ENCODE measurements at places on chromosomes 16 and 17.

DNA sequence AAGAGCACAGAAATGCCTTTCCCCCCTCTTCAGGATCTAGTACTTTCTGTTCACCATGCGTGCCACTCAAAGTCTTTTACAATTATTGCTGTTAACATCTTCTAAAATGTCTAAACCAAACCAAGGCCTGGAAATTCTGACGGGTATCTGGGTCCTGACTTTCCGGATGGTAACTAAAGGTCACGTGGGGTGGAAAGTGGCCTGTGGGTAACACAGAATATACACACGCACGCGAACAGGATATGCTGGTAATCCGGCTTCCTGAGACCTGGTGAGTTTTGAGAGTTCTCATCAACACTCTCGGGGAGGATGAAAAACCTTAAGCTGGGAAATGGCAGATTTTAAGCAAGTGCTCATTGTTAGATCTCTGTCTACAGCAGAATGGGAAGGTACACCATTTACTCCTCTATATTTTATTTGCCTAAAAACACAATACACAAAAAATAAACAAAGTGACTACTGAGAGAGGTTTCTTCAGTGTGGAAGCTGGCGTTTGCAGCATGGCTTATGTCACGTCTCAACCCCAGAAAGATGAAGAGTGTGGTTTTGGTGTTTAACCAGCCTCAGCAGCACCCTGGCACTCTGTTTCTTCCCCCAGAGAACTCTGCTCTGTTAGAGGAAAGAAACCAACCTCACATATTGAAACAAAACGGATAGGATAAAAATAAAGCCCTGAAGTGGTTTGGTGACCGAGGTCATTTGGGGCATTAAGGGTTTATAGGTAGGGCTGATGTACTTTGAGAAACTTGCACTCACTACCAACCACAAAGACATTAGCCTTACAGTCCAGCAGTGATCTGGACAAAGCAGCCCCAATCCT lies 37.3 kb downstream of the SMG6 start:
- DNase-seq, result peak; percentile 71

DNA sequence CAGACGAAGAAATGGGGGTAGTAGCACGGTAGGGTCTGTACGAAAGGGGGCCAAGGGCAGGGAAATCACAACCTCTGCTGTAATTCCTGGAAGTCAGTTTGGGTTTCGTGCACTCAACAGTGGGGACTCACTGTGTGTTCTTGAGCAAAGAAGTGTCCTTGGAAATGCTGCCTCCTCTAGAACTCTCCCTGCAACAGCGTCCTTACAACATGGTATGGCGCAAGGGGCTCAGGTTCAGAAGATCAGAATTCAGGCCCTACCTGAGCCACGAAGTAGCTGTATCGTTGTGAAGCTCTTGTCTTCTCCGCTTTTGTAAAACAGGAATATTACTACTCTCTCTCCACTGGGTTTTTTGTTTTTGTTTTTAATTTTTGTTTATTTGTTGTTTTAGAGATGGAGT lies 106.2 kb upstream of the CLEC3A start:
- no peak for DNase-seq

GRCh38 chr16:4373909-4374742 lies 2.5 kb downstream of the VASN start:
- no peak for DNase-seq

GRCh38 chr17:2695243-2695960 lies 16.2 kb downstream of the CLUH start:
- DNase-seq, result no peak

DNA sequence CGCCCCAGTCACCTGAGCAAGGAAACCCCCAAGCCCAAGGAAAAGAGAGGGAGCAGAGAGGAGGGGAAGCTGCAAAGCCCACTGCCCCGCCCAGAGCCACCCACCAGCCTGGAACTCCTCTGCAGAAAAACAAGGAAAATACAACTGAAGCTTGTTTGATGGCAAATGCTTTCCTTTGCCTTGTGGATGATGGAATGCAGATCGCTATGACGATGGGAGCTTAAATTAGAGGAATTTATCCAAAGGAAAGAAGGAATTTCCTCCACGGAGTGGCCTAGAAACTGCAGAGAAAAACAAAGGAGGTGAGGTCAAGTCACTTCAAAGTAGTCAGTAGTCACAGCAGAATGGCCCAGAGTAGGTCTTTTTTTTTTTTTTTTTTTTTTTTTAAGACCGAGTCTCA lies 31.5 kb upstream of the ASGR2 start:
- DNase-seq, result no peak

GRCh38 chr16:62967611-62968010 lies 931.4 kb upstream of the CDH8 start:
- no peak for DNase-seq

DNA sequence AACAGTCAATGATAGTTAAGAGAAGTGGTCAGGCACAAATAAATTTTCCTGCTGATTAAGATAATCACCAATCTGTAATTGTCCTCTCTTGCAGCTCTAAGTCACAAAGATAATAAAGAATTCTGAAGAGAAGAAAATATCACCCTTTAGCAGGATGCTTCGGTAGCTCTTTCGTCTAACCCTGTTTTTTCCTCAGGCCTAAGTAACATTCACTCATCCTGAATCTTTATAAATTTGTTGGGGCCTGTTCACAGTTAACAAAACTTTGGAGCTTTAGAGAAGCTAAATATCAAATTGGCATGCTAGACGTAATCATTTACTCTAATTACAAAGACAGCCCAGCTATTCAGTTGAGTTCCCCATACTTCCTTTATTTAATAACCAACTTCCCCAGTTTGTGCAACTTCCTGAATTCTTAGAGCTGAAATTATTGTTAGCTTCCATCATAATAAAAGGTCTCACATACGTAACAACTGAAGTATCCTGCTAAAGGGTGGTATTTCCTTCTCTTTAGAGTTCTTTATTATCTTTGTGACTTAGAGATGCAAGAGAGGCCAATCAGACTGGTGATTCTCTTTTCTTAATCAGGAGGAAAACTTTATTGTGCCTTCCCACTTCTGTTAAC lies 118.6 kb downstream of the TANGO6 start:
- DNase-seq, result no peak

GRCh38 chr16:64964126-64964540 lies 157.7 kb downstream of the CDH11 start:
- DNase-seq, result no peak

GRCh38 chr16:81815429-81815766 lies 36.3 kb downstream of the PLCG2 start:
- DNase-seq, result no peak

DNA sequence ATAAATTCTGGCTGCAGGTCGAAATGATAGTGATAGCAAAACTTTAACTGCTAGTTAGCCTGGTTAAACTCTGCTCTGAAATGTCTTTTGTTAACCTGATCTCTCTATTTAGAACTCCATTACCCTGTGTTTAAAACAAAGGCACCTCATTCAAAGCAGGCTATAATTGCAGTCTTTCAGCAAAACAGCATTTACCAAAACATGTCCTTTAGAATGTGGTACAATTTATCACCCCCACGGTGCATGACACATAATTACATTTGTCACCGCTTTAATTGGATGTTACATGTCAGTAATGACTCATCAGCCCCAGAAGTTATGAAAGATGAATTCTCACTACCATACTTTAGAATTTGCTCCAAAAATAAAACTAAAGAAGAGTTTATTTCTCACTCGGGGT lies 295.4 kb downstream of the TOX3 start:
- no peak for DNase-seq

DNA sequence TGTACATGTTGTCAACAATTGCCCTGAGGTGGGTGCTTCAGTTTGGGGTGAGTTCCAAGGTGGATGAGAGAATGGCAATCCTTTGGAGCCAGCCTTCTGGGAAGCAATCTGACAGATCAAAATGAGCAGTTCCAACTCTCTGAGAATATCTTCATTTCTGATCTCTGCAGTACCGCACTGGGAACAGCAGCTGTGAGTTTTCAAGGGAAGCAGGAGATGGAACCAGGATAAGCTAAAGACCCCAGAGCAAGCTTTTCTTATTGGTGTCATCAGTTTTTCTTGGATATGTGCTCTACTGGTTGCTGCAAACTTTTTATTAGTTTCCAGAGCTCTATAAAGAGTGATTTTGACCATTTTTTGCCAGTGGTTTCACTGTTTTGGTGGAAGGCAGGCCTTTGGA lies 94.7 kb downstream of the KCNJ12 start:
- DNase-seq, result no peak

GRCh38 chr17:12672947-12673346 lies 7.3 kb downstream of the MYOCD start:
- no peak for DNase-seq

GRCh38 chr17:65438708-65439294 lies 122.6 kb downstream of the AXIN2 start:
- no peak for DNase-seq

GRCh38 chr17:16352303-16352666 lies 984 bp downstream of the CENPV start:
- DNase-seq, result peak; percentile 40

- no peak for DNase-seq
Measured at GRCh38 chr16:14565688-14566025, 64.4 kb downstream of the PARN start.

- DNase-seq, result no peak
Measured at GRCh38 chr16:11949527-11949926, 7.7 kb upstream of the NPIPB2 start.

DNA sequence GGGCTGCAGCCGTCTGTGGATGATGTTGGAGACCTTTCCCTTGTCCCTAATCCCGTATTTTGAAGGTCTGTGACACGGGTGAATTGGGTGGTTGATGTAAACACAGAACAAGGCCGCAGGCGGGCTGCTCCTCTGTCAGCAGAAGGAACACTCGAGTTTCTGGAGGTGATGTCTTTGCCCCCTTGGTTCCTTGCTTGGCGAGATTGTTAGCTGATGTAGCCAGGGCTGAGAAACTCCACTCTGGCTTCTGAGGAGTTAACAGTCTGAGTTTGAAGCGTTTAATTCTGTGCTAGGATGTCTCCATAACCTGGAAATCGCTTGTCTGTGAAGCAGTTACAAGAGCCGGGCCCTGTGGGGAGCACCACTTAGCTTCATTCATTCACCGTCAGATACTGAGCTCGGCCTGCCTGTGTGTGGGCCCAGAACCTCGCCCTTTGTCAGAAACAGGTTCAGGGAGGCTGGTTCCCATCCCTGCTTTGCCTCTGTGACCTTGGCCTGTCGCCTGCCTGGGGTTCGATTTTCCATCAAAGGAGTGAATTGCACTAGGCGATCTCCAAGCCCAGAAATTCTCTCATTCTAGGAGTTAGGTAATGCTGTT lies 1.3 kb downstream of the MAPK8IP3 start:
- no peak for DNase-seq

- no peak for DNase-seq
Measured at GRCh38 chr17:54844233-54844632, 56.4 kb upstream of the TOM1L1 start.

DNA sequence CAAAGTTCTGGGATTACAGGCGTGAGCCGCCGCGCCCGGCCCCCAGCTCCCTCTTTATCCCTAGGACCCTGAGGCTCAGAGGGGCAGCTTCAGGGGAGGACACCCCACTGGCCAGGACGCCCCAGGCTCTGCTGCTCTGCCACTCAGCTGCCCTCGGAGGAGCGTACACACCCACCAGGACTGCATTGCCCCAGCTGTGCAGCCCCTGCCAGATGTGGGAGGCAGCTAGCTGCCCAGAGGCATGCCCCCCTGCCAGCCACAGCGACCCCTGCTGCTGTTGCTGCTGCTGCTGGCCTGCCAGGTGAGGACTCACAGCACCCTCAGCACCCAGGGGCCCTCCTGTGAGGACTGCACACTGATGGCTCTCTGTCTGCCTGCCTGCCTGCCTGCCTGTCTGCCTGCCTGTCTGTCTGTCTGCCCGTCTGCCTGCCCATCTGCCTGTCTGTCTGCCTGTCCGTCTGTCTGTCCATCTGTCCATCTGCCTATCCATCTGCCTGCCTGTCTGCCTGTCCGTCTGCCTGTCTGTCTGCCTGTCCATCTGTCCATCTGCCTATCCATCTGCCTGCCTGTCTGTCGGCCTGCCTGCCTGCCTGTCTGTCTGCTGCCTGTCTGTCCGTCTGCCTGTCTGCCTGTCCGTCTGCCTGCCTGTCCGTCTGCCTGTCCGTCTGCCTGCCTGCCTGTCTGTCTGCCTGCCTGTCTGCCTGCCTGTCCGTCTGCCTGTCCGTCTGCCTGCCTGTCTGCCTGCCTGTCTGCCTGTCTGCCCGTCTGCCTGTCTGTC lies 5.0 kb downstream of the GCGR start:
- no peak for DNase-seq

- no peak for DNase-seq
Measured at GRCh38 chr17:77371888-77372443, 231.2 kb downstream of the SEC14L1 start.

DNA sequence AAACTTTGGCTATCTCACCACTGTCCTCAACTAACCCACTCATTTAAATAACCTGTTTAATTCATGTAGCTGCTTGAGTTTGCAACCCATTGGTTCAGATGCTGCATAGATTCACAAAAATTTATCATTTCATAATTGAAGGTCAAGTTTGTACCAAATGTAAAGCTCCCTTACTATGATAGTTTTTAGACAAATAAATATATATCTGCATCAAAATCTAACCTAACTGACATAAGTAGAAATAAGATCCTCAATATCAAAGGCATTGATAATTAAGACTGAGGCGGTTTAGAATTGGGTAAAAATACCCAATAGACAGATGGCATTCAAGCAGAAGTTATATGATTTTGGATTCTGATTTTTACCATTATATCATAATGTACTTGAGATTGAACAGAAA lies 132.9 kb upstream of the NACA2 start:
- DNase-seq, result no peak

GRCh38 chr16:69319826-69320739 lies 8.9 kb downstream of the VPS4A start:
- no peak for DNase-seq

DNA sequence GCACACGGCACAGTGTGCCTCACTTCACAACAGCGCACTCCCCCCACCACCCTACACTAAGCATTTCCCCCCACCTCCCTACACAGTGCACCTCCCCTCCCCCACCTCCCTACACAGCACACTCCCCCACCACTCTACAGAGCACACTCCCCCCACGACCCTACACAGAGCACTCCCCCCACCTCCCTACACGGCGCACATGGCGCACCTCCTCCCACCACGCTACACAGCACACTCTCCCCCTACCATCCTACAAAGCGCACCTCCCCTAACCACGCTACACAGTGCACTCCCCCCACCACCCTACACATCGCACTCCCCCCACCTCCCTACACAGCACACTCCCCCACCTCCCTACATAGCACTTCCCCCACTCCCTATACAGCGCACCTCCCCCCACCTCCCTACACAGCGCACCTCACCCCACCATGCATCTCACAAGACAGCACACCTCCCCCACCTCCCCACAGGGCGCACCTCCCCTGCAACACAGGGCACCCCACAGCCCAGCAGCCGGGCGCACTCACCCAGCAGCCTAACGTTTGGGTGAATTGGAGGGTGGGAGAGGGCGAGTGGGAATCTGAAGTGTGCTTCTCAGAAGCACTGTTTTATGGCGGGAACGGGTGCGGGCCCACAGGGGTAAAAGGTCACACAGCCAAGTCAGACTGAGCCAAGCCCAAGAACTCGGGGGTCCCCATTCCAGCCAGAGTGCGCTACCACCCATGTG lies 10.3 kb downstream of the KNOP1 start:
- no peak for DNase-seq

DNA sequence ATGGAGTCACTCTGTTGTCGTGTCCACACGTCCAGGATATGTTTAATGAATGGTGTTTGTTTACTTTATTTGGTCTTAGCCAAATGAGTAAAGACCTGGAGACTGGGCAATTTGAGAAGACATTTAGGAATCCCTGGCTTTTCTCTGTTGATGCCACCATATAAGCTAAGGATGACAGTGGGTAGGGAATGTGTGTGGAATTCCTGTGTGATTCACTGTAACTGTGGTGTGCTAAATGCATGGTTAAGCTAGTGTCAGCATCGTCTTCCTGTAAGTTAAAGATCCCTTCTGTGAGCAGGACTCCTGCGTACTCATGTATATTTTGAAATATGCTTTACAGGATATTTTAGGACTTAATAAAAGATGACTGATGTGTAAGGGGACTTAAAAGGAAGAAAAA lies 26.4 kb downstream of the GOSR1 start:
- DNase-seq, result no peak
